ENCODE measurements at places on chromosomes 3 and 15.
A peak's percentile ranks its signal among the peaks of the same experiment; 100 is the strongest.

GRCh38 chr3:188533172-188533571, 379.2 kb downstream of the LPP start:
- no peak for DNase-seq

- DNase-seq: peak; percentile 47
Observed at GRCh38 chr3:52606373-52607085, 70.1 kb downstream of the UQCC5 start.

GRCh38 chr15:31341496-31342195, 15.0 kb downstream of the KLF13 start:
- DNase-seq: no peak

- DNase-seq: no peak
Observed at GRCh38 chr3:48318713-48319468, 14.6 kb downstream of the SPINK8 start.

- no peak for DNase-seq
Observed at GRCh38 chr15:96801576-96802150, 471.2 kb downstream of the NR2F2 start.

- no peak for DNase-seq
Observed at GRCh38 chr3:66128623-66129022, 89.9 kb upstream of the MAGI1 start.

GRCh38 chr3:52444860-52445793, at the start of gene SEMA3G:
SEMA3G (minus strand) TSS chr3:52445103; CDS start chr3:52445027, 76 bp downstream.
- peak; percentile 26 for DNase-seq

- no peak for DNase-seq
Observed at GRCh38 chr3:81579744-81580143, 181.7 kb downstream of the GBE1 start.

DNA sequence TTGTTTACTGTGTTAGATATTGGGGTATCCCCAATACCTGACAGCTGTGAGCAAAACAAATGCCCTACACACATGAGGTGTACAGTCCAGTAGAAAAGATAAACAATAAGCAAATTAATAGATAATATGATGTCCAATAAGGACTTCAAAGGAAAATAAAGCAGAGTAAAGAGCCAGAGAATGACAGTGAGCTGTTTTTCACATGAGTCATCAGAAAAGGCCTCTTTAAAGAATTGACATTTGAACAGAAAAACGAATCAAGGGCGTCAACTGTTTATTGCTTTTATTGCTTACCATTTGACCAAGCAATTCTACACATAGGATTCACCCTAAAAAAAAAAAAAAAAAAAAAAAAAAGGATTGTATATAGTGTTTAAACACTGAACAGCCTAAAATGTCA, 96.6 kb upstream of the FLNB start:
- DNase-seq: peak; percentile 52

DNA sequence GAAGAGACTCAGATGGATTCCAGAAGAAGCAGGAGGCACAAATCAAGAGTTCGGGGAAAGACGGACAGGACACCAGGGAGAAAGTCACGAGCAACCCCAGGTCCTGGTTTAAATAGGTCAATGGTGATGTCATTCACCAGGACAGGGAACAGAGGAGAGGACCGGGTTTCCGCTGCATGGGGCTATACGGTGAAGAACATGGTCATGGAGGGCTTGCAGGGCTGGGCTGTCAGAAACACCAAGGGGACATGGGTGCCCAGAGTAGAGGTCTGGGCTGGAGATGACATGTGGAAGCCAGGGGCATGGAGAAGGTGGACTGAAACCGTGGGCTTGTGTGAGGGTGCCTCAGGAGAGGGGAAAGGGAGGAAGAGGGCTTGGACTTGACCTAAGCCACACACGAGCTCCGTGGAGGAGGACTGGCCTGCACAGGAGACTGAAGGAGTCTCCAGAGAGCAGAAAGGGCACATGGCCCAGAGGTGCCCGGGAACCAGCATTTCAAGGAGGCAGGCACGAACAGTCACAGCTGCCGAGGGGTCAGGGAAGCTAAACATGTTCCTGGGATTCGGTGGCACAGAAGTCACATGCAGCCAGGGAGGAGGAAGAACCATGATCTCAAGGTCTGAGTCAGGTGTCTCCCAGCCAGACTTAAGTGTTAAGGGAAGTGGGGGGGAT, 54.2 kb upstream of the RPL32 start:
- DNase-seq: peak; percentile 34

- no peak for DNase-seq
Observed at GRCh38 chr3:127000119-127000518, 17.2 kb downstream of the PLXNA1 start.

DNA sequence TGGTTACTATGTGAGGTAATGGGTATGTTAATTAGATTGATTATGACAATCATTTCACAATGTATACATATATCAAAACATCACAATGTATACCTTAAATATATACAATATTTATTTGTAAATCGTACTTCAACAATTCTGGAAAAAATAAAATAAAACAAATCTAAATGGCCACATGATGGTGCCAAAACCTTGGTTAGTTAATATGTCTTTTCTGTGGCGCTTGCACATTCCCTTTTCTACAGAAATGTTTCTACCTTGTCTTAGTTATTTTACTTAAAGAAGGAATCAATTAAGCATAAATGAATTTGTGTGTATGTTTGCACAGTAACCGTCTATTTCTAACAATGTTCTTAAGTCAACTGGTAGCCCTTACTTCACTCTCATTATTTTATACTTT, 53.4 kb downstream of the OXSM start:
- peak; percentile 22 for DNase-seq

- no peak for DNase-seq
Observed at GRCh38 chr3:50649451-50649931, 25.2 kb upstream of the DOCK3 start.

- DNase-seq: no peak
Observed at GRCh38 chr15:59569477-59569876, 42.1 kb upstream of the GCNT3 start.

DNA sequence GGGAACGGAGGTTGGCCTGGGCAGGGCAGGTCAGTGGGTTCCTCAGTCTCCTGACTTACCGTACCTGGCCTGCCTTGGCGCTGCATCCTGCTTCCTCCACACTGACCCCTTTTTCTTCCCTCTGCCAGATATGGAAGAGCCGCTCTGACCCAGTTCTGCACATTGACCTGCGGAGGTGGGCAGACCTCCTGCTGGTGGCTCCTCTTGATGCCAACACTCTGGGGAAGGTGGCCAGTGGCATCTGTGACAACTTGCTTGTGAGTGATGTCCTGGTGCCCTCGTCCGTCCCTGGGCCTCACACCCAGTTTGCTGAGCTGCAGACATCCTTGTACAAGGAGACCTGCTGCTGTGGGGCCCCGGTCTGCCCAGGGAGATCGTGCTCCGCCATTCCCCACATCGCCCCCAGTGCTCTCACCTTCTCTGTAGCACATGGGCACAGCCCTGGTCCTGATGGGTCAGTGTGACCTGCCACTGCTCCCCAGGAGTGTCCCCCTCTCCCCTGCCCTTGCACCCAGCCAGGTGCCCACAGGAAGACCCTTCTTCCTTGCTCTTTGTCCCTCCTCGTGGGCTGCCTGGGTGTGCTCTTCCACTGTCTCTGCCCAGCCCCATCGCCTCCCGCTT, 21.0 kb downstream of the PPCDC start:
- DNase-seq: no peak

DNA sequence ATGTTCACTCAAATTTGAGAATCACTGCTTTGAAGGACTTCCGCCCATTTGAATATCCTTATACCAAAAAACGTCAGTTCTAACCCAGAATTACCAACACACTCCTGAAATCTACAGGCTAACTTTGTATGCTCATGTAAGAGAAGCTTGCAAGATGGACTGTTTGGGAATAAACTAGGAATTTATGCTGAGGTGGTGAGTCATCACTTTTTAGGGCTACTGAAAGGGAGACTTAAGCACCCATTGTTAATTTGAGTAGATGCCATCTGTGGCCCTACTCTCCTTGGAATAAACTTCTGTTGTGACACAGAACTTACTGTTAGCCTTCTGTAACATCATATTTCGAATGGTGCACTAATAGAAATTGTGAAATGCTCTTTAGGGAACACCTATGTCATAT, 74.6 kb downstream of the FGF12 start:
- DNase-seq: peak; percentile 0

DNA sequence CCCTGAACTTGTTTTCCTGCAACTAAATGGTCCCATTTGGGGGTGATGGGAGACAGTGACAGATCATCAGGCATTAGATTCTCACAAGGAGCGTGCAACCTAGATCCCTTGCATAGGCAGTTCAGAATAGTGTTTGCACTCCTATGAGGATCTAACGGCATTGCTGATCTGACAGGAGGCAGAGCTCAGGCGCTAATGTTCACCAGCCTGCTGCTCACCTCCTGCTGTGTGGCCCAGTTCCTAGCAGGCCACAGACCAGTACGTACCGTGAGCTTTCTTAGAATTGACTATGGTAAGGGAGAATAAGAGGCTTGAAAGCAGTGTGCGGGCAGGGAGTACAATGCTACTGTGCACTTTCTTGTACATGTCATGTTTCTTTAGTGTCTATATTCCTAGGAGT, 17.6 kb upstream of the PLA2G4E start:
- DNase-seq: no peak

DNA sequence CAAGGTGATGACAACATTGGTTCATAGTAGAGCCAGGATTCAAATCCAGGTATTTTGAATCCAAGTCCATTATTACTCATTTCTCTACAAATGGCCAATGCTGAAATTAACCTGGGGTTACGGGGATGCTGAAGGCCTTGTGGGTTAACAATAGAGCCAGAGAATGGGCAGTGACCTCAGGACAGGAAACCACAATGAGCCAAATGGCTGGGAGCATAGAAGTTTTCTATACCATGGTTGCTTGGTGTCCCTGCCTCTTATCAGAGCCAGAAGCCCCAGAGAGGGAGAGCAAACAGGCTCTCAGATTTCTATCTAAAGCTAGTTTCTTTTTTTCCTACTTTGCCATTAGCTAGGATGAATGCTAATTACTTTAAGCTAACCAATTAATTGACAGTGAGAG, 82.3 kb downstream of the TNIK start:
- DNase-seq: no peak

- peak; percentile 14 for DNase-seq
Observed at GRCh38 chr15:92091155-92091734, 237.7 kb downstream of the SLCO3A1 start.

- DNase-seq: no peak
Observed at GRCh38 chr3:57518276-57518915, 25.7 kb downstream of the DNAH12 start.

Measured in fibroblast of mammary gland (primary cell).